DMS 273 treated with DMSO at 0.1 percent for 48 hours (cell line): ENCODE measurements at places on chromosomes 2 and 18.
A peak's percentile ranks its signal among the peaks of the same experiment; 100 is the strongest.

- peak; percentile 52 for DNase-seq
Measured at GRCh38 chr2:234374736-234375135, 122.1 kb downstream of the ARL4C start.

- no peak for DNase-seq
Measured at GRCh38 chr2:48548840-48549239, 18.9 kb downstream of the STON1 start.

- DNase-seq = no peak
Measured at GRCh38 chr18:22848615-22849014, 84.5 kb upstream of the RBBP8 start.

GRCh38 chr2:129698593-129698992 lies 280.9 kb upstream of the RAB6C start:
- no peak for DNase-seq

DNA sequence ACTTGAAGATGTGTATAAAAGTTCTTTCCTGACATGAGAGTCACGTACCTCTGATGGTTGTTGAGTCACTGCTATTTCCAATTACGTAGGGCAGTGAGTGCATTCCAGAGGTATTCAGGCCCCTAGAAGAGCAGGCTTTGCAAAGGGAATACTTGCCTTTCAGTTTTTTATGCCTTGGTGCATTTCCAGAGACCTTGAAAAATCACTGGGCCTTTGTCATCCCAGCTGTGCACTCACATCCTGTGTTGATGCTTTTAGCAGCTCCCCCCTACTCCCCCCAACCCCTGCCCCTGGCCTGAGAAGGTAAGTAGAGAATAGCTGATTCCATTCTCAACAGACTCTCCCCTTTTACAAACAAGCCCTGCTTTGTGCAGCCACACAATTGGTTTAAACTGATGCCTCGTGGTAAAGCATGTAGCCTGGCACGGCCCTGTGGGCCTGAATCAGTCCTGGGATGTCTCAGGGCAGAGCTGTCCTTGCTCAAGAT lies 174.2 kb downstream of the PRPF40A start:
- DNase-seq = no peak

DNA sequence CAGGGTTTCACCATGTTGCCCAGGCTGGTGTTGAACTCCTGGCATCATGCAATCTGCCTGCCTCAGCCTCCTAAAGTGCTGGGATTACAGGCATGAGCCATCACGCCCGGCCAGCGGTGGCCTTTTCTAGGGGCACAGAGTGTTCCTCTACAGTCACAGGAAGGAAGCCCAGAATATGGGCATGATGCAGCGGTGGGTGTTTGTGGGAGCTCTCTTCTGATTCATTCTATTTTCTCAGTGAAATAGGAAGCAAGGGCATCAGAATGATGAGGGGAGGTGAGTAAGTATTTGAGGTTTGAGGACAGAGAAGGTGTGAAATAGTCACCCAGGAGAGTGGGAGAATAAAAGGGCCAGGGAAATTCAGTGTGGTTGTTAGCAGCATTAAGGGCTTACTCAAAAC lies 70.3 kb upstream of the PSME4 start:
- no peak for DNase-seq
